Purkinje cell (primary cell): ENCODE measurements at places on chromosomes 3 and 15. TPM values are rescaled to one million over a fixed set of nuclear protein-coding genes. Genes with fewer than 3 reads are reported as not detected.

CHRM5 gene
- polyA plus RNA-seq: not detected in 2 replicates

SCN5A gene
- polyA plus RNA-seq: not detected in 2 replicates

STRIT1 gene
- polyA plus RNA-seq: not detected in 2 replicates

FBXW12 gene
- polyA plus RNA-seq: 0.17 TPM in 1 of 2 replicates, not detected in the other

SUCNR1 gene
- not detected in 2 replicates for polyA plus RNA-seq

TRH gene
- polyA plus RNA-seq: 0.40 TPM in 1 of 2 replicates, not detected in the other

GPR62 gene
- 0.53 TPM in 1 of 2 replicates, not detected in the other for polyA plus RNA-seq

CFAP100 gene
- polyA plus RNA-seq: not detected in 2 replicates

PIGZ gene
- 1.4 and 1.7 TPM in 2 replicates for polyA plus RNA-seq

AHSG gene
- polyA plus RNA-seq: not detected in 2 replicates

DHFR2 gene
- 2.2 and 3.6 TPM in 2 replicates for polyA plus RNA-seq

SLC9A9 gene
- 54.9 and 63.4 TPM in 2 replicates for polyA plus RNA-seq
